ENCODE measurements at places on chromosomes 2 and 18.

- no peak for DNase-seq
Measured at GRCh38 chr2:95698146-95698545, 106.3 kb downstream of the TRIM43 start.

- DNase-seq = no peak
Measured at GRCh38 chr2:162403884-162404283, 60.0 kb downstream of the GCA start.

- DNase-seq = no peak
Measured at GRCh38 chr2:31083234-31083993, 54.8 kb downstream of the GALNT14 start.

DNA sequence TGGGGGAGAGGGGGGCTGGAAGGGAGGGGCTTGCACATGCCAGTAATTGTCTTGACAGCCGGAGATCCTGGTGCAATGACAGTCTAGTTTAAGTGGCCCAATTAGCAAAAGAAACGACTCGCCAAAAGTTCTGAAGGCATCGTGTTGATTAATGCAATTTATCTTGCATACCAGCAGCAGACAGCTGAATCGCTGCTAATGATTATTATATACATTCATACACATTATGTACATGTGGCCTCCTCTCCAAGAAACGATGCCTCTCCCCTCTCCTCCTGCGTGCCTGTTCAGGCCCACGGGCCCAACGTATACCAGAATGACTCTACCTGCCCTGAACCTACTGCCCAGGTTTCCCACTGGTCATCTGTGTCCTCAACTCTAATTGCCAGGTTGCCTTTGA, 214.5 kb downstream of the CELF4 start:
- no peak for DNase-seq

- DNase-seq = no peak
Measured at GRCh38 chr2:159086342-159086741, 117.9 kb downstream of the TANC1 start.

DNA sequence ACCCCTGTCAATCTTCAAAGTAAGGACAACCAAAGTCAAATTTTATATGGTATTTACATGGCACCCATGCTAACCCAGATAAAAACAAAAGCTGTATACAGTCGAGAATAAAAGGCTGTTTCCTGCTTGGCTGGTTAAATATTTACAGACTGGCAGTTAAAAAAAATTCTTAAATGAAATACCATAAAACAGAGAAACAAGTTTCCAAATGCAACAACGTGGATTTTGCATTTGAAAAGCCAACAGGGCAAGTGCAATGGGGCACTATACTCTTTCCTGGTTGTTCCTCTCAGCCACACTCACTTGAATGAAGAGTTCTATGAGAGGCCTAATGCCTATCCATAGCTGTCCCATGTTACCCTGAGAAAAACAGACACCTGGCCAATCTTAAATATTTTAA, 6.1 kb upstream of the NR4A2 start:
- no peak for DNase-seq

- no peak for DNase-seq
Measured at GRCh38 chr2:160324917-160325316, 124.8 kb upstream of the ITGB6 start.

GRCh38 chr2:118050974-118051373, 37.1 kb upstream of the CCDC93 start:
- DNase-seq = no peak

GRCh38 chr2:21034972-21035279, 8.9 kb downstream of the APOB start:
- no peak for DNase-seq

DNA sequence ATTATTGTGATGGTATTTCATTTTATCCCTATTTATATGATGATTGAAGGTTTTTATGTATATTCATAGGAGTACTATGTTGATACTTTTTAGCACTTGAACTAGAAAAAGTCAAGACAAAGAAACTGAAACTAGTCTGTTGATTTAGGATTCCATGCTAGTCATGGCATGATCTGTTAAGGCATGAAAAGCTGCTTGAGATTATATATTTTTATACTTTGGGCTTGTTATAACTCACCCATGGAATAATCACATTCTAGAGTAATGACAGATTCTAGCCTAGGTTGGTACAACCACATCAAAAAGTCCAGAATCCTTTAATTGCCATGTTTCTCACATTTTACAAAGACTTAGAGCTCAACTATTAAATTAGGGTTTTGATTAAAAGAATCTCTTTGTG, 472.6 kb upstream of the CELF4 start:
- no peak for DNase-seq

DNA sequence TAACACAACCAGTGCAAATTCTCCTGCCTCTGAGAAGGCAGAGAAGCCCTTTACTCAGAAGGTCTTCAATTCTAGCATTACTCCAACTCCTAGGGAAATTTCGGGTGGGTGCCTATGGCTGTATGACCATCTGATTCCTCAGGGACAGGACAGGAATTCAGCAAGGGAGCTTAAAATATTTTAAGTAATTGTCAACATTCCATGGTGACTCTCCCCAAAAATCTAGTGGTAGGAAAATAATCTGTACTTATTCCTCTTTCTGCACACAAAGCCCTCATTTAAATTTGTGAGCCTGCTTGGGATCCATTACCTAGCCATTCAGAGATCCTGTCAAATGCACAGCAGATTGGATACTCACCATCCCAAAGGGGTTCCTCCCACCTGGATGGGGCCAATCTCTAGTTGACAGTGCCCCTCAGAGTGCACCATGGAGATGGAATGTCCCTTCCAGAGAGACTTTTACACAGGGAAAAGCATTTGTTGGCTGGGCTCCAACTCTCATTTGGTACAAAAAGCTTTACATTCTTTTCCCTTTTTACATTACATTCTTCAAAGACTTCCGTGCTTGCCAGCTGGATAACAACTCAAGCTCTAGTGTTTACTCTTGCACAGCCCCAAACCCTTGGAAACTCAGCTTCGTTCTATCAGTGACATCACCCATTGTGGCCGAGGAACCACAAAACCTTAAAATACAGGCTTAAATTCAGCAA, 3.1 kb upstream of the TMEM150A start:
- DNase-seq = no peak

- DNase-seq = no peak
Measured at GRCh38 chr2:9941996-9942390, 9.5 kb upstream of the GRHL1 start.
